ENCODE measurements at places on chromosomes 11 and 22.
A peak's percentile ranks its signal among the peaks of the same experiment; 100 is the strongest.

GRCh38 chr11:68997995-68998348 is 15.1 kb downstream of the MRGPRF start:
- no peak for DNase-seq

DNA sequence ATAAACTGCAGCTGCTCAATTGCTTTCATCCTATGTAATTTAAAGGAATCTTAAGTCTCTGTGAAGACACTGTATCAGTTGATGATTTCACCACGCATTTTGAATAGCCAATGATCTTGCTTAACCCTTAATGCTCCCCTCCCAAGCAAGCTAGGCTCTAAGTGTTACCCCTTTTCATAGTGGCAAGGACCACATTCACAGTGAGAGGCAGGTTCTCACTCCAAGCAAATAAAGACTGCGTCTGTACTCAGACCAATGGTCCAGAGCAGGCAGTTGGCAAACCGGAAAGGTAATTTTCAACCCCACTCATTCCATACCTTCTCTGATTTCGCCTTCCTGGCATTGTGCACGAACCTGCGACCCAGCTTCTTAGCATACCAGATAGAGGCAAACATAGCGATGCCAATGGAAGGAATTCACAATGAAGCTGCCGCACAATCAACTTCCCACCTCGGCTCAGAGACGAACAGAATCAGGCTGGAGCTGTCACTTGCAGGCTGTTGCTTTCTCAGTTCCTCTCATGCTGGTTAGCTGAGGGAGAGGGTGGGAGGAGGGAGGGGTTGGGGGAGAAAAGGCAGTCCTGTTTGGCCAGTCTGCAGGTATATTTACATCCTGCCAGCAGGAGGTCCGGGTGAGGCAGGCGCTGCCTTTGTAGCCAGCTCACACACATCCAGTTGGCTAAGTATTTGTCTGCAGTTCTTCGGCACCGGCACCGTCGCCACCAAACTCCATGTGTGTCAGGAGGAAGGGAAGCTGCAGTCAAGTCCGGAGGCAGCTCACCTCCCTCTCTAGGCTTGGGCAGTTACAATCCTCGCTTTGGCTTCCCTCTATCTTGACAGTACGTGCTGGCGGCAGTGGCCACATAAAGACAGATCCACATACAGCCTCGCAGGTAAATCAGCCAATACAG is 1151.2 kb upstream of the CCDC90B start:
- no peak for DNase-seq

DNA sequence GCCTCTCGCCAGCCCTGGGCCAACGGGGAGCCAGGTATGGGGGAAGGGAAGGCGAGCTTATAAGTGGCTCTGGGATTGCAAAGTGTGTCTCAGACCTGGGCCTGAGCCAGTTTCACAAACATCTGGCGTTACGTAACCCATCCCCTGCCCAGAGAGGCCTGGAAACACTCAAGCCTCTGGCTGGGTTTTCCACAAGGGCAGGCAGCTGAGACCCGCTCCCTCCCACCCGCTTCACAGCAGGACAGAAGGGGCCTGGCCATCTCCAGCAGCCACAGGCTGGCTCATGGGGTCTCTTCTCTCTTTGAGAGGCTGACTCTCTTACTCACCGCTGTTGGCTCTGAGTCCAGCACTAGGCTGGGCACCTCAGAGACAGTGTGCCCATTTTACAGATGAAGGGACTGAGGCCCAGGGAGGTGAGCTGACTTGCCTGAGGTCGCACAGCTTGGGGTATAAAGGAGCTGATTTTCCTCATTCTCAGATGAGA is 44.5 kb downstream of the TRIOBP start:
- no peak for DNase-seq

DNA sequence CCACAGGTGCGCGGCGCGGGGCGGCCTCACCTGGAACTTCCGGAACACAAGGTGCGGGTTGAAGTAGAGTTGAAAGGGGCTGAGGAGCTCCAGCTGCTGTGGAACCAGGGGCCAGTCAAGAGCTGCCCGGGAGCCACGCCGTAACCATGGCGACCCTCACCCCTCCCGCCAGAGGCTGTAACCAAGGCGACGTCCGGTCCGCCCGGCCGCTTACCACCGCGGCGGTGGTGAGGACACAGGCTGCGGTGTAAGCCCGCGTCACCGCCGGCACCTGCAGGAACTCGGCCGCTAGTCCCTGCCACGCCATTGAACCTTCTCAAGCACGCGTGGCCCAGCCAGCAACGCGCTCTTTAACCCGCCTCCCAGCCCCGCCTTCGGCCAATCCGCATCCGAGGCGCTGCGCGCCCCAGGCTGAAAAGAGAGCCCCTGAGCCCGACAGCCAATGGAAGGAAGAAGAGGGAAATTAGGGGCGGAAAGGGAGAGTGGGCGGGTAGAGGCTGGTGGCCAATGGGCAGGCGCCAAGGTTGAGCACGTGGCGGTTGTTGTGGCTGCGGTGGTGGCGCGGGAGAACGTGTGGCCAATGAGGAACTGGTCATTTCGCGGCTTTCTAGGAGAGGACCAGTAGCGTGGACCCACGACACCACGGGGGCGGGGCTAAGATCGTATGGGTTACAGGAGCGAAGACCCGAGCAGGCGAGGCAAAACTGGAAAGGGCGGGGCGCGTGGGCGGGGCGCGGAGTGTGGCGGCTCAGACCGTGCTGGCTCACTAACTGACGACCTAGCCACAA is at the start of gene DERL3:
Gene DERL3, minus strand, starts transcription at position 326 of the 788 bp plus-strand sequence. Its CDS starts 19 bp downstream, at position 307.
- DNase-seq = peak; percentile 97

GRCh38 chr11:128559496-128560103 is 27.8 kb downstream of the ETS1 start:
- DNase-seq = no peak

GRCh38 chr11:66570079-66570849 is 1.9 kb upstream of the CTSF start:
- no peak for DNase-seq

DNA sequence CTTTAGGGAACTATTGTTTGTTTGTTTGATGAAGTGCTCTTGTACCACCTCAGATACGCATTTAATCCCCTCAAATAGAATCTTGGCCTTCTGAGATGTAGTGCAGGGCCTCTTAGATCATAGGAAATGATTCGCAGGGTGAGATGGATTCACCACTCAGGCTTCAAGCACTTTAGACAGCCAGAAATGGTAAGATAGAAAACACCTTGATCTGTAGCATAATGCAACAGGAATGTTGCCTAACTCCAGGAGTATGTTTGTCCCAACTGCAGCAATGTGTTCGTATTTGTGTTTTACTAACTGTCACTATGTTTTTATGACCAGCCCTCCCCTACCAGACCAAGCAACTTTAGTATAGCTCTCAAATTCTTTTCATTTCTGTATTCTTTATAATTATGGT is 761.2 kb downstream of the NELL1 start:
- no peak for DNase-seq

GRCh38 chr22:41524251-41524661 is 20.0 kb downstream of the POLR3H start:
- DNase-seq = no peak

- DNase-seq = no peak
These were observed 93.1 kb upstream of the HORMAD2 start for GRCh38 chr22:29987137-29987536.

- no peak for DNase-seq
These were observed 66.5 kb downstream of the CCDC34 start for GRCh38 chr11:27296497-27296896.

- no peak for DNase-seq
These were observed 9.4 kb upstream of the TECTA start for GRCh38 chr11:121091492-121092152.

DNA sequence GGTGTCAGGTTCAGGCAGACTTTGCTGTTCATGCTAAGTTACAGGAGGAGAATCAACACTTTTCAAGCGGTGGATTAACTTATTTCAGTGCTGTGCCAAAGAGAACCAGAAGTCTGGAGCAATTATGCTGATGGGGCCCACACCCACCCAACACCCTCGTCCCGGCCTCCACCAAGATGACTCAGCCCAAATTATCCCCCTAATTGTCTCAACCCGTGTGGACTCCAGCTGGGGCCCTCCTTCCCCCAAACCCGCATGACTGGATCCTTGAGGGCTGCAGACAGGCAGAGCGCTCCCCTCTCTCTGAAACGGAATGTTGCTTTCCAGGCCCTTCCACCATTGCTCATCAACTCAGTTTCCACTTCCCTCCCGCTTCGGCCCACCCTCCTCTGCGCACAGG is 34.6 kb upstream of the MN1 start:
- DNase-seq = no peak

GRCh38 chr11:58647866-58648265 is 25.4 kb downstream of the CNTF start:
- no peak for DNase-seq

GRCh38 chr22:26565181-26565580 is 24.8 kb downstream of the TPST2 start:
- no peak for DNase-seq

DNA sequence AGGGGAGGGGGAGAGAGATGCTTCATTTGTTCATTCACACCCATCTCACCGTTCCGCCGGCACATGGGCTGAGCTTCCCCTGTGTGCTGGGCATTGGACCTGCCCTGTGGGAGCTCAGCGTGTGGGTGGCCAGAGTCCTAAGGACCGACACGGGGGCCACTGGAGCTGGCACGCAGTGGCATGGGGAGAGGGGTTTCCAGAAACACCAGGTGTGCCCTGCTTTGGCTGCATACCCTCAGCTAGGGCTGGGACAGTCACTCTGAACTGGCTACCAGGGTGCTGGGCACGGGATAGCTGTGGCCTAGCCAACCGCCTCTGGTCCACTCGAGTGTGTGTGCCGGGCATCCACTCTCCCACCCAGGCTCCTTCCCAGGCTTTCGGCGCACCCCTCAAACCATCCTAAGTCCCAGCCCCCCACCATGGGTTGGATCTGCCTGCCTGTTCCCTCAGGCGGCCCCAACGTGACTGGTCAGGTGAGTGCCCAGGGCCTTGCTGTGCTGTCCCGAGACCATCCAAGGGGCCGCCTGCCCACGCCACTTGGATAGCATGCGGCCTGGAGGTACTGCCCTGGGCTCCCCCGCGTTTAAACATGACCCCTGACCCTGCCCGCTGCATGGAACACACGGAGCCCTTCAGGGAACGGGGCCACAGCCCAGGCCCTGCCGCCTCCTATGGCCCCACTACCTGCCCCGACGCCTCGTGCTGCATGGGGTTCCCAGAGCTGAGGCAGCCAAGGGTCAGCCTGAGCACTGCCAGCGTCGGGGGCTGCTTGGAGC is 51.6 kb upstream of the LINC01488 start:
- DNase-seq = no peak

DNA sequence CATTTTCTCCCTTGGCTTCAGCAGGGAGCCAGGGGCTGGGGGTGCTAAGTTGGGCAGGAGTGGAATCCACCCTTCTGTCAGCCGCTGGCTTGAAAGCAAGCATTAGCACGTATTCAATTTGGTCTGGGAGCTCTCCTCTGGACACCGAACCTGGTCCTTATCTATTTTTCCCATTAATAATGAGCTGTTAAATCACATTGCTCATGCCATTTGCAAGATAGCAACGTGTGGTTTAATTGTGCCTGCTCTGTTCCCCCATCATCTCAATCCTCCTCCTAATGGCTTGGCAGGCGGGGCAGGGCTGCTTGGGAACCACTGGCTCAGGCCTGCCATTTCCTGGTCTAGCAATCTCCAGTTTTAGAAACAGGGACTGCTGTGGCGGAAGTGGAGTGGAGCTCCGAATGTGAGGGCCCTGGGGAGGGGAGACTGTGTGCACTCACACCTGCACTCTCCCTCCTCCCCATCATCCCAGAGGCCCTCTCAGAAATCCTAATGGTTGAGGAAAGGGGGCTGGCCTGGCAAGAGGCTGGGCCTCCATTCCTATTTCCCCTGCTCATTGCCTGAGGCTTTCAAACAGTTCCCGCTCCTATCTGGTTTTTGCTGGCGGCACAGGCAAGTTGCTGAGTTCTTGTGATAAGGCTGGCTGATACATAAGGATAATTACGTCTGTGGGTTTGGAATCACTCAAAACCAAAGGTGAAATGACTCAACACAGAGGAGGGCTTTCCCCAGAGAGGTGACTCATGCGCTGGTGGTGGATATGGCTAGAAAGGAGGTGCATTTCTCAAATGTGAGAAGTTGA is 201.2 kb upstream of the E2F8 start:
- DNase-seq = peak; percentile 56

GRCh38 chr22:42277988-42278776 is 7.7 kb upstream of the TCF20 start:
- DNase-seq = no peak

- DNase-seq = no peak
These were observed 198.5 kb upstream of the NCAM1 start for GRCh38 chr11:112762707-112763090.

DNA sequence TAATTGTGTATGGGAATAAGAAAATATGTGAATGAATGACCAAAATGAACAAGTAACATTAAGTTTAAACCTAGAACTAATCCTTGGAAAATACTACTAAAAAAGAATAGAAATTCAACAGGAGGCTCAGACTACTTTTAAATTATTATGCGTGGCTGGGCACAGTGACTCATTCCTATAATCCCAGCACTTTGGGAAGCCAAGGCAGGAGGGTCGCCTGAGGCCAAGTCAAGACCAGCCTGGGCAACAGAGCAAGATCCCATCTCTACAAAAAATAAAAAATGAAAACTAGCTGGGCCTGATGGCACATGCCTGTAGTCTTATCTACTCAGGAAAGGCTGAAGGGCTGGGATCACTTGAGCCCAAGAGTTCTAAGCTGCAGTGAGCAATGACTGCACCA is 85.4 kb upstream of the CLNS1A start:
- no peak for DNase-seq

GRCh38 chr11:122229481-122230384 is 113.7 kb upstream of the BLID start:
- DNase-seq = no peak

DNA sequence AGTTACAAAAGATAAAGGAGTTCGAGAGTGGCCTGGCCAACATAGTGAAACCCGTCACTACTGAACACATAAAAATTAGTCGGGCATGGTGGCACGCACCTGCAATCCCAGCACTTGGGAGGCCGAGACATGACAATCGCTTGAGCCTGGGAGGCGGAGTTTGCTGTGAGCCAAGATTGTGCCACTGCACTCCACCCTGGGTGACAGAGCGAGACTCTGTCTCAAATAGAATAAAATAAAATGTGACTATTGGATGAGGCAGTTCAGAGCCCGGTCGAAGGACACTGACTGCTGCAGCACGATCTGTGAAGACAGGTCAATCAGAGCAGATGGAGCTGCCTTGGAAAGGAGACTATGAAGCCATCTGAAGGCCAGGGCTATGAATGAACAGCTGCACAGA is 37.7 kb upstream of the ANO1 start:
- DNase-seq = no peak

DNA sequence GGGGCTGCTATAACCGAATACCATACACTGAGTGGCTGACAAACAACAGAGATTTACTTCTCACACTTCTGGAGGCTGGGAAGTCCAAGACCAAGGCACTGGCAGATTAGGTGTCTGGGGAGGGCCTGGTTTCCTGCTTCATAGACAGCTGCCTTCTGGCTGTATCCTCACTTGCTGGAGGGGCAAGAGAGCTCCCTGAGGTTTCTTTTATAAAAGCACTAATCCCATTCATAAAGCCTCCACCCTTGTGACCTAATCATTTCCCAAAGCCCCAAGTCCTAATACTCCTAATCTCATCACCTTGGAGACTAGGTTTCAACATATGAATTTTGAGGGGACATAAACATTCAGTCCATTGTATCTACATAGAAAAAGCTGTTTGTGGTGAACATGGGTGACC is 131.8 kb downstream of the KIRREL3 start:
- DNase-seq = no peak

- no peak for DNase-seq
These were observed 60.3 kb downstream of the ATXN10 start for GRCh38 chr22:45731798-45732495.

- no peak for DNase-seq
These were observed 162.1 kb upstream of the RASSF10 start for GRCh38 chr11:12846786-12847615.

- DNase-seq = no peak
These were observed 23.3 kb downstream of the TMEM123 start for GRCh38 chr11:102429226-102429625.
